ENCODE measurements at places on chromosomes 2 and 18.

DNA sequence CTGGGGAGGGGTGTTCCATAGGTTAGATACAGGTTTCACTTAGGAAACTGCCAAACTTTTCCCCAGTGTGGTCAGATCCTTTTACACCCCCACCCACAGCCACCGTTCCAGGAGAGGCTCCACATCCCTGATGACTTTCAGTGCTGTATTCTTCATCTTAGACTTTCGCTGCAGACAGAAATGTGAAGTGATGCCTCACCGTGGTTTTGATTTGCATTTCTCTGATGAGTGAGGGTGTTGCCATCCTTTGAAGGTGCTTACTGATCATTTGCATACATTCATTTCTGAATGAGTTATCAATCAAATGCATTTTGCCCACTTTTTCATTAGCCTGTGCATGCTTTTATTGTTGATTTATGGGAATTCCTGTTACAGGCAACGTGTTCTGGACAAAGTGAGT, 14.9 kb downstream of the COPS9 start:
- no peak for DNase-seq

- no peak for DNase-seq
Observed at GRCh38 chr2:226447338-226448300, 352.0 kb downstream of the IRS1 start.

DNA sequence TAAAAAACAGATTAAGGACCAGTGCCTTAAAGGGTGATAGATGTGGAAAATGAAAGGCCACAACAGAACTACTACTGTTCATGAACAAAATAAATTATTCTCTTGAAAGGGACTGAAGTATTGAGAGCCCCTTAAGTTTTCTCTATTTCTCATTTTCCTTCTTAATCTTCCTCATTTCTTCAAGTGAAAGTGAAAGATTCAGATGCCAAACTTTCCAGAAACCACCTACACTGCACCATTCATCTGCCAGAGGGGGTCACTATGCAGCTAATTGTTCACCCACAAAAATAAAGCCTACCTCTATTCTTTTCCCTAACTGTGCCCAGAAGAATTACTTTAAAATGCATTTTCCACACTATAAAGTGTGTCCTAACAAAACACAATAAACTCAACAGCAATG, 140.1 kb downstream of the NR4A2 start:
- no peak for DNase-seq

- DNase-seq: peak; percentile 81
Observed at GRCh38 chr2:102251042-102251848, 60.1 kb upstream of the IL1RL1 start.

GRCh38 chr2:170181602-170182001, 3.7 kb downstream of the MYO3B start:
- no peak for DNase-seq

DNA sequence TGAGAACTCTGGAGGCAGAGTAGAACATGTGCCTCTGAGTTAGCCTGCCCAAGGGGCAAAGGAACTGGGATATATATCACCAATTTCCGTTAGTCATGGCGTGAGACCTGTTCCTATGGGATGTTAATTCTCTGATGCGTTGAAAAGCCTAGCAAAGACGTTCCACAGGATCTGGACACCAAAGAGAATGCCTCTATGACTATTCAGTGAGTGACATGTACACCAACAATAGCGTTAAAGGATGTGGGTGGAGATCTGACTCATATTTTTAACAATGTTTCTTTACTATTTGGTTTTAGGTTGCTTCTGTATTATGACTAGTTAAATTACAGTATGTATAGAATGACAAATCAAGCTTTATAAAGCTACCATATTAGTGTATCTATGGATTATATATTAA, 320.9 kb upstream of the MC4R start:
- DNase-seq: no peak

DNA sequence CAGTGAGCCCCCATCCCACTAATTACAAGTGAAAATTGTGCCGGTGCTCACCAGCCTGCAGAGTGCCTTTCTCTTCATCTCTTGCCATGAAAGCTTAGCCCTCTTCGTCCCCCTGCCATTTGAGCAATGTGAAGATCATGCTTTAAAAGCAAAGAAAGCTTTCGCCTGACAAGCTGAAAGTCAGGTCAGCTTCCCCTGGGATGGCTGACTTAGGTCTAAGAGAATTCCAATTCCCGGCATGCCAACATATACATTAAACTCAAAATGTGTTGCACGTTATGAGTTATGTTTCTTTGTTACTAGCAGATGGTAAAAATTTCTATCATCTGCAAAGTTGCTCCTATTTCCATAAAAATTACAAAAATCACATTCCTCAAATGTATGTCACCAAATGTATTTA, 129.8 kb downstream of the AFF3 start:
- no peak for DNase-seq

- DNase-seq: no peak
Observed at GRCh38 chr18:11147371-11147951, 1.9 kb downstream of the PIEZO2 start.

- no peak for DNase-seq
Observed at GRCh38 chr2:108199726-108200125, 40.0 kb upstream of the SULT1C3 start.

DNA sequence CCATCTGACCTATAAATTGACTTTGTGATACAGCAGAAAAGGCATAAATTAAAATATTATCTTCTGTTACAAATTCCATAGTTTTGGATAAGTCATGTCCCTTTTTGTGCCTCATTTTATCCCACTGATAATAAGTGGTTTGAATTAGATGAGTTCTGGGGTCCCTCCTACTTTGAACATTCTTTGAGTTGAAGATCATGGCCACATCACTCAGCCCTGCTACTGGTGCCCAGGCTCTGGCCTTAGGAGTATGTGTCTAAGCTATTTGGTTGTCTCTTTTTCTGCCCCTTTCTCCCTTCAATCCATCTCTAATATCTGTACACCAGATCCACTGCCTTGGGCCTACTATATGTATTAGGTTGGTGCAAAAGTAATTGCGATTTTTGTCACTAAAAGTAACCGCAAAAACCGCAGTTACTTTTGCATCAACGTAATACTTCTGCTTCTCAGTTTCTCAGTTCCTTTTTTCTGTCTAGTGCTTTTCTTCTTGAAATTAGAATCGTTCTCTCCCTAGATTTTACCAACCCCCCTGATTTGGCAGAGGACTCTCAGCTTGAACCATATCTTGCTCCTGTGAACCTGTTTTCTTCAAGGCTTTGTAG, 362.5 kb upstream of the TNP1 start:
- peak; percentile 17 for DNase-seq

GRCh38 chr2:217650716-217651360, 352.0 kb downstream of the TNS1 start:
- peak; percentile 72 for DNase-seq

DNA sequence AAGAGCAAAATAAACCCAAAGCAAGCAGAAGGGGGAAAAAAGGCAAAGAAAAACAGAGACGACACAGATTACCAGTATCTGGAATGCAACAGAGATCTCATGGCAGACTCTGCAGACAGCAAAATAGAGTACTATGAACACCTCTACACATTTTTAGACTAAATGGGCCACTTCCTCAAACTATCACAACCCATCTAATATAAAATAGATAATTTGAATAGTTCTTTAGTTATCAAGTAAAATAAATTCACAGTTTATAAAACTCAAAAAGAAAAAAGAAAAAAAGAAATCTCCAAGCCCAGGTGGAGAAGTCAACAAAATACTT, 16.6 kb downstream of the SESTD1 start:
- DNase-seq: no peak

GRCh38 chr2:55054106-55054875, 4.0 kb upstream of the RTN4 start:
- DNase-seq: peak; percentile 45

GRCh38 chr18:48649231-48649630, 110.4 kb downstream of the CTIF start:
- no peak for DNase-seq

- DNase-seq: no peak
Observed at GRCh38 chr2:164913640-164914350, 41.5 kb downstream of the SLC38A11 start.

- DNase-seq: no peak
Observed at GRCh38 chr2:37630776-37631175, 40.7 kb downstream of the CDC42EP3 start.

GRCh38 chr2:1708476-1709334, 35.6 kb downstream of the PXDN start:
- DNase-seq: no peak

DNA sequence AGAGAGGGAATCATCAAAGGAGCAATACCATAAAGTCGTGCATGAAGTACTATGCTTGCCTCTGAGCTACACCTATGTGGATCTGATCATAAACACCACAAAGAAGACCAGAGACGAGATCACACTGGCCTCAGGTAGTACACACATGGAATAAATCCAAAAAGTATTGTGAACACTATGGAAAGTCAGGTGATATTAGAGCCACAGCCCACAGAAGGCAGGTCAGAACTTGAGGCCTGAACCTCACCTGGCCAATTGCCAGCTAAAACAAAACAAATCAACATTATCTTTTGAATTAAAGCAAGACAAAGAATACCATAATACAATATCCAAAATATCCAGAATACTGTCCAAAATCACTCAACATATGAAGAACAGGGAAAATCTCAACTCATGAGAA, 371.1 kb downstream of the NCKAP5 start:
- no peak for DNase-seq

GRCh38 chr18:79402977-79403722, 7.4 kb downstream of the NFATC1 start:
- DNase-seq: no peak

DNA sequence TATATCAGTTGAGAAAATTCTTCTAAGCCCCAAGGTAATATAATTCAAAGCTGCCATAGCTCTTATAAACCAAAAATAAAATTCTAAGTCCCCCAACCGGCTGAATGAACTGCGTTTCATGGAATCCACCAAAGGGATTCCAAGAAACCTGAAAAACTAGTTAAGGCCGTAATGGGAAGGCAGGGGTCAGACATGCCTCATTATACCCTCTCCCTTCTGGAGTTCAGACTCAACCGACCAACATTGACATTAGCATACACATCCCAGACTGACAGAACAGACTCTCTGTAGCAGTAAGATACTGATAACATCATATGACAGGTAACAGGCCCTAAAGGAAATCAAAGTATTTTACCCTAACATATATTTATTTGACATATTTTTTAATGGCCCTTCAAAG, 31.4 kb upstream of the PHLPP1 start:
- DNase-seq: no peak

GRCh38 chr2:18428516-18428915, 131.9 kb downstream of the RDH14 start:
- DNase-seq: no peak

DNA sequence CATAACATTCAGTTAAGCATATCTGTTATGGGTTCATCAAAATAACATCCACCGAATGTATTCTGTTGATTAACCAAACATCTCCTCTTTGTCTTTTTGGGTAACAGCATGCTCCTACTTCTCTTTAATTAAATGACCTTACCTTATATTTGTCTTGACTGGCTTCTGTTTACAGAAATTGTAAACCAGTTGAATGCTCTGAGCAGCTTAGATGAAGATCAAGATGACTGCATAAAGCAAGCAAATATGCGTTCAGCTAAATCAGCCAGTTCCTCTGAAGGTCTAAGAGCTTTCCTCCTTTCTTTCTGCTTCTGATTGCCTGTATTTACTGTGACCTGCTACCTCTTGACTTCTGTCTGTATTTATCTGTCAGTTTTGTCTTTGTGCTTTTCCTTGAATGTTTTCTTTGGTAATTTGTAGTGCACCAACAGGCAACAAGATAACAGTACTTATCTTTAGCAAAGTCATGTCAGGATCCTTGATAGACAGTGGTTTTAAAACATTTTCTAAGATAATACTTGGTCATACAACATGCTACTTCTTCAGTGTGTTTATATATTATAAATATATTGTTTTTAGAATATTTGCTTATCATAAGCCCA, 152.8 kb downstream of the EHBP1 start:
- no peak for DNase-seq

DNA sequence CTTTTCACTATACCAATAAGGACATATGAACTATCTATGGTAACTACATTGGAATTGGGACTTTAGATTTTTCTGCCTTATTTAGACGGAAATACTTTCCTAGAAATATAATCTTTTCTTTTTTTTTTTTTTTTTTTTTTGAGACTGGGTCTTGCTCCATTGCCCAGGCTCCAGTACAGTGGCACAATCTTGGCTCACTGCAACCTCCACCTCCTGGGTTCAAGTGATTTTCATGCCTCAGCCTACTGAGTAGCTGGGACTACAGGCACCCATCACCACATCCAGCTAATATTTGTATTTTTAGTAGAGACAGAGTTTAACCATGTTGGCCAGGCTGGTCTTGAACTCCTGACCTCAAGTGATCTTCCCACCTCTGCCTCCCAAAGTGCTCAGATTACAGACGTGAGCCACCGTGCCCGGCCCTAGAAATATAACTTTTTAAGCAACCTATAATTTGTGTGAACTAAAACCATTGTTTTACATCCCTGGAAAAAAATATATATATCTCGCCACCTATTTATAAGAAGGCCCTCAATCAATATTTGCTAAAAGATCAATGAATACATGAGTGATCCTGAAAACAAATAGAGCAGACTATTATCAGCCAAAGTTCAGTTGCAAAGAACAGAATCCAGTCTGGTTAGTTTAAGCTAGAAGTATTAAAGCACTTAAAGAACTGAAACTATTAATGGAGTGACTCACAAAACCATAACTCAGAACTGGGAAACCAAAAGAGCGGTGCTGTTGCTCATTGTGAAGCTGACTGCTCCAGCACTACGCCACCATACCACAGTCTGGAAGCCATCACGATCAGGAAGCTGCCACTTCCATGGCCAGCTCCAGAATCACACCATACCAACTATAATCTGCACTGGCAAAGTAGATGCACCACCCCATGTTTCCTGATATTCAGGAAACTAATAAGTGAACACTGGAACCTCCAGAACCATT, 8.4 kb upstream of the HNRNPLL start:
- DNase-seq: peak; percentile 39

All from GM13977 (cell line).